Upper lobe of right lung (tissue), 1 donor: ENCODE measurements at places on chromosomes 2 and 18. TPM values are rescaled to one million over a fixed set of nuclear protein-coding genes. Genes with fewer than 3 reads are reported as not detected.

The SERPINB13 gene
- not detected for total RNA-seq

The CFAP65 gene
- total RNA-seq, result not detected

DNA sequence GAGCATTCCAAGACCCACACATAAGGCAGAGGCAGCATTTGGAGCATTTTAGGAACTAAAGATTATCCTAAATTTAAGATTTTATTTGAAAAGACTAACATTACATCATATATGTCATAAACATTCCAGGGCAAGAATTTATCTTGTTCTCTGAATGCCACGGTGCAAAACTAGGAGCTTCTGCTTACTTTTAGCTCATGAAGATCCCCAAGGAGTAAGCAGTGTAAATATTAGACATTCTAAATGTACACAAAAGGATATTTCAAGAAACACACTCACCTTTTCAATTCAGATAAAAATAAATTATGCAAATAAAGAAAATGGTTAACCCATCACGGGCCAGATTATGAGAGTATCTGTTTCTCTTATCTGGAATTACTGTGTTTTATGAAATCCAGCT lies 101.7 kb upstream of the ETAA1 start:
- no peaks in the 10 kb centered on the region for H3K27me3 ChIP-seq
- H3K36me3 ChIP-seq, result no peaks in the 10 kb centered on the region
- no peak for DNase-seq
- no peaks in the 10 kb centered on the region for H3K4me1 ChIP-seq
- H3K27ac ChIP-seq, result no peak overlapping the region

DNA sequence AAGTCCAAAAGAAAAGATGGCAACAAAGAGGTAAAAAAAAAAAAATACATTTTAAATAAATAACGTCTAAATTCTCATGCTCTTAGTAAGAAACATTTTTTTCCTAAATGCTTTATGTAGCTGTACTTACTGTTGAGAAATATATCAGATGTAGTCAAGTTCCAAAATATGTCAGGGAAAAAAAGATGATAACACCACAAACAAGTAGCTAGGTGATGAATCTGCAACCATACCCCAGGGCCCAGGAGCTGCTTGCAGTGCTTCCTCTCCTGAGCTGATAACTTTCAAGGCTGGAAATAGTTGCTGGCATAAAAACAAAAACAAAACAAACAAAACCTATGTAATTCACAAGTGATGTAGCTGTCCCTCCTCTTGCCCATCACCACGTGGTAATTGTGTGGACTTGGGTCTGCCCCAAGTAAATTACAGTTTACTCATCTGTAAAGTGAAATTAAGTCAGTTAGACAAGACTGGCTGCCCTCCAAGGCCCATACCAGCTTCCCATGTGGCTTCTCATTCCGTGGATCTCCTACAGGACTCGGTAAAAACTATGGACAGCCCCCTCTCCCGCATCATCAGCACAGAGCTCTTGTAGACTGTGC lies 82.6 kb downstream of the SP100 start:
- H3K4me1 ChIP-seq, result no peaks in the 10 kb centered on the region
- no peaks in the 10 kb centered on the region for H3K27me3 ChIP-seq
- H3K4me3 ChIP-seq, result no peak overlapping the region
- H3K36me3 ChIP-seq, result peaks cover 66% of the 10 kb centered on the region

- H3K4me3 ChIP-seq, result no peak overlapping the region
- H3K36me3 ChIP-seq, result no peaks in the 10 kb centered on the region
- no peaks in the 10 kb centered on the region for H3K27me3 ChIP-seq
- peaks cover 4% of the 10 kb centered on the region for H3K4me1 ChIP-seq
- no peak overlapping the region for H3K27ac ChIP-seq
- DNase-seq, result no peak
Observed at GRCh38 chr2:234243871-234244565, 193.5 kb downstream of the SPP2 start.

- H3K27me3 ChIP-seq, result no peaks in the 10 kb centered on the region
- DNase-seq, result no peak
- peak overlapping the region; percentile 11 for H3K4me3 ChIP-seq
- no peaks in the 10 kb centered on the region for H3K36me3 ChIP-seq
Observed at GRCh38 chr2:26412091-26412673, 10.5 kb downstream of the DRC1 start.

DNA sequence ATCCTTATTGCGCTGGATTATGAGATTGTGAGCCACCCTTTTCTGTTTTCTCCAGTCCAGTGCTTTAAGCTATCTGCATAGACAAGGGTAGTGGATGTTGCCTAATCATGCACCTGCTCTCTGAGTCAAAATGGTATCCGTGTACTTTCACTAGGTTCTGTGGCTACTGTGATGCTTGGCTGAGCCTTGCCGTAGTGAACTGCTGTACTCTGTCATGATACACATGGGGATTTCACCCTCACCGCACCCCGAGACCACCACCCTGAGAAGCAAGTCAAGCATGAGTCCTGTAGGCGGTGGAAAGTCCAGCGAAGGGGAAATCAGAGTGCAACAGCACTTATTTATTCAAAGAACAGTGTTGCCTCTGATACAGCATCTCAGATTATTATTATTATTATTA lies 55.0 kb downstream of the ARHGAP25 start:
- no peak for DNase-seq
- peaks cover 11% of the 10 kb centered on the region for H3K4me1 ChIP-seq

DNA sequence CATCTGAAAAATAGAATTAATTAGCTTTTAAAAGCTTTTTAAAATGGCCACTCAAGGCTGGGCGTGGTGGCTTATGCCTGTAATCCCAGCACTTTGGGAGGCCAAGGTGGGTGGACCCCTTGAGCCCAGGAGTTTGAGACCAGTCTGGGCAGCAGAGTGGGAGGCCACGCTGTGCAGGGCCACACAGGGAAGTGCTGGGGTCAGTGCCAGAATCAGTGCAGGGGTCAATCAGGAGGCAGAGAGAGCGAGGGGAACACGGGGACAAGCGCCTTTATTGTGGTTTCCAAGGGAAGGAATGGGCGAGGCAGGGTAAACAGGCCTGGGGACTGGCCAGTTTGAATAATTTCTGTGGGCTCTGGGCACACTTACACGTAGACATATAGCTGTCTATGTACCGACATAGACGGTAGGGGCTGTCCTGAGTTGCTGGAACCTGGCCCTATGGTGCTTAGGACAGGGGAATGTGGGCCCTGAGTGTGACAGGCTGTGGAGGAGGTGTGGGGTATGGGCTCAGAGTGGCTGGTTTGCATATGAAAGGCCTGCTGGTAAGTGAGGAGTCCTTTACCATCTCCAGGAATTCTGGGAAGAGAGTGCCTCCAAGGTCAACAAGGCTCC lies 42.9 kb downstream of the DYSF start:
- H3K36me3 ChIP-seq, result no peaks in the 10 kb centered on the region
- H3K27me3 ChIP-seq, result no peaks in the 10 kb centered on the region
- no peak overlapping the region for H3K4me3 ChIP-seq
- no peak overlapping the region for H3K27ac ChIP-seq
- DNase-seq, result peak; percentile 27
- H3K4me1 ChIP-seq, result peaks cover 3% of the 10 kb centered on the region

- DNase-seq, result peak; percentile 43
- no peak overlapping the region for H3K4me3 ChIP-seq
- H3K4me1 ChIP-seq, result peaks cover 3% of the 10 kb centered on the region
- no peak overlapping the region for H3K27ac ChIP-seq
- H3K36me3 ChIP-seq, result no peaks in the 10 kb centered on the region
Observed at GRCh38 chr2:3627500-3628100, 30.4 kb upstream of the ALLC start.
